Mucosa of descending colon (tissue), 3 donors: ENCODE measurements at places on chromosomes 6 and 20.
A peak's percentile ranks its signal among the peaks of the same experiment; 100 is the strongest.

- DNase-seq: no peak
Measured at GRCh38 chr20:52665441-52665840, 306.7 kb upstream of the TSHZ2 start.

DNA sequence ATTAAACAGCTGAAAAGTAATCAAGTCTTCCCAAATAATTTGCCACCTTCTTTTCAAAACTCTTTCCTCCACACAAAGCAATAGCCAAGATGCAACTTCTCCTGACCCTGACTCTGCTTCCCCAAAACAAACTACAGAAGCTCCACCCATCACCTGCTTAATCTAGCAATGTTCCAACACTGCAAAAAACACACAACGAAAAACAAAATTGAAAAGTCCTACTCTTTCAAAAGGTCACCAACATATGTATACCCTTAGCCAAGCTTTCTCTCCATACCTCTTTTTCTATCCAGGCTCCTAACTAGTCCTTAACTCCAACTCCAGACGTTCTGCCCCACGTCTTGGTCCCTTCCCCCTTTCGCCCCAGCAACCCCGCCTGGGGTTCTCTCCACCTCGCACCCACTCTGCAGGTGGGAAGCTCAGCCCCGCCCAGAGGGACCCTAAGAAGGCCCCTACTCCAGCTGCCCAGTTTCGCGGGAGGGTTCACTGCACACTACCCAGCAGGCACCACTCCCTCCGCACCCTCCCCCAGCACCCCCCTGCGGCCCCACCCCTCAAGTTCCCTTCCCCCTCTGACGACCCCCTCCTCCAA lies 717 bp downstream of the CSNK2A1 start:
- peak; percentile 64 for DNase-seq

GRCh38 chr6:21103626-21104224 lies 489.8 kb upstream of the SOX4 start:
- no peak for DNase-seq

DNA sequence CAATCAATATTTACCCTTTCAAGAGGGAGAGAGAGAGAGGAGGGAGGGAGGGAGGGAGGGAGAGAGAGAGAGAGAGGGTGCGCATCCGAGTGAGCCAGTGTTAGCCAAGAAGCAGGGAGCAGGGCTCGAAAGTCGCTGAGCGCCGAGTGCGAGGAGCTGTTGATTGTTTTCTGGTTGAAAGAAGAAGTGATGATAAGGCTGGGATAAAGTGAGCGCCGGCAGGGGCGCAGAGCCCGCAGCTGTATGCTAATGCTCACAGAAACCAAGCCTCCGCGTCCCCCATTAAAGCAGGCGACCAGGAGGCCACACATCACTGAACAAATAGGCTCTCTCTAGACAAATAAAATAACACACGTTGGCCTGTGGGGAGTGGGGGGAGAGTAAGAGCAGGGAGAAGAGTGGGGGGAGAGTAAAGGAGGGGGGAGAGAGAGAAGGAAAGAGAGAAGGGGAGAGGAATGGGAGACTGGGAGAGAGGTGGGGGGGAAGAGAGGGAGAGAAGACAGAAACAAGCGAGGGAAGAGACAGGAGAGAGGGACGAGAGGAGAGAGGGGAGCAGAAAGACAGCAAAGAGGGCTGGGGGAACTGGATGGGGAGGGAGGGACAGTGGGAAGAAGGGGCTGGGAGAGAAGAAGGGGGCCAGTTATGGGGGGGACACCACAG lies 5.0 kb upstream of the INSM1 start:
- DNase-seq: no peak

GRCh38 chr6:11820821-11821220 lies 42.2 kb upstream of the ADTRP start:
- DNase-seq: no peak

GRCh38 chr20:60052322-60052721 lies 94.1 kb downstream of the CDH26 start:
- no peak for DNase-seq
